ENCODE measurements at places on chromosomes 3 and 15. TPM values are rescaled to one million over a fixed set of nuclear protein-coding genes. Genes with fewer than 3 reads are reported as not detected.

The CCDC54 gene
- 3.8 TPM for polyA plus RNA-seq

The TOPAZ1 gene
- polyA plus RNA-seq = not detected

The GP9 gene
- 0.30 TPM for polyA plus RNA-seq

The CHRD gene
- polyA plus RNA-seq = 18.7 TPM

The GOLGA8R gene
- 8.3 TPM for polyA plus RNA-seq

DNA sequence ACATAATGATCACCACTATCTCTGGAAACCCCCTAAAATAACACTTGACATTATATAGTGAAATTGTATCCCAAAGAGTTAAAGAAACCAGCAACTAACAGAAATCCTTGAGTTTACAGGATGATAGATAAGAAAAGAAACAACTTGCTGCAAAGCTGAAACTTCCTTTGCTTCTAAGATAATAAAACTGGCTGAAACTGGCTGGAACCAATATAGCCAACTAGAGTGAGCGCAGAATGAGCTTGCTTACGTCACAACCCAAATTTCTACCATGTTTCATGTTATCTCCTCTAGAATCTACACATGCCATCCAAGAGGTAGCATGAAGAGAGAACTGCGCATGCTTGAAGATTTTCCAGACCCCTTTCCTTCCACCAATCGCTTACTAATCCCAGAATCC lies 83.8 kb upstream of the ACTC1 start:
- no peak for DNase-seq

GRCh38 chr3:119731560-119732343 lies 28.9 kb downstream of the CFAP91 start:
- no peak for DNase-seq

DNA sequence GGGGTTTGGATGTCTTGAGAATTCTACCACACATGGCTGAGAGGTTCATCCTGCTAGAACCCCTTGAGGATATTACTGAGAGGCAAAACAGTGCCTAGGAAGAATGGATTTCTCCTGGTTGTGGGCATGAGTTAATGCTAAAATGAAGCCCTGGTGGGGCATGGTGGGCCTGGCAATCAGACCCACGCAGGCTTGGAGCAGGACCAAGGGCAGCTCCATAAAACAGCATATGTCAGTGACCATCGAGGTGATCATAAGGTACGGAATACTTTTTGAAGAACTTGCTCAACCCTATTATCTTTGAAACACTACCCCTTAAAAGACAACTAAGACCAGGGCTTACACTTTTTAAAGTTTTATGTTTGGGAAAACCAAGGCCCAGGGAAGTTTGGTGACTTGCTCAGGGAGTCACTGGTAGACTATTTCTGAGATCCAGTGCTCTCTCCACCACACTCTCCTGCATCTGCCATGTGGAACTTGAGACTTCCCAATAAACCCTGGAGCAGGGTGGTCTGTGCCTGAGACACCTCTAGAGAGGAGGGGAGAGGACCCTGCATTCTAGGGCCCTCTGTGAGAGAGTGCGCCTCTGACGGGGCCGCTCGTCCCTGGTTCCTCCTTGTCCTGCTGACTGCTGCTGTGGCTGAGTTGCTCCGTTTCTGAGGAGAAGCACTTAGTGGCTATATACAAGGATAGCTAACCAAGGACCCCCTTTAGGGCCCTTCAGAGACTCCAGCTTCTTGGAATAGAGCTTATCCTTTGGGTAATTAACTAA lies 28.0 kb upstream of the TIMP4 start:
- DNase-seq = no peak

DNA sequence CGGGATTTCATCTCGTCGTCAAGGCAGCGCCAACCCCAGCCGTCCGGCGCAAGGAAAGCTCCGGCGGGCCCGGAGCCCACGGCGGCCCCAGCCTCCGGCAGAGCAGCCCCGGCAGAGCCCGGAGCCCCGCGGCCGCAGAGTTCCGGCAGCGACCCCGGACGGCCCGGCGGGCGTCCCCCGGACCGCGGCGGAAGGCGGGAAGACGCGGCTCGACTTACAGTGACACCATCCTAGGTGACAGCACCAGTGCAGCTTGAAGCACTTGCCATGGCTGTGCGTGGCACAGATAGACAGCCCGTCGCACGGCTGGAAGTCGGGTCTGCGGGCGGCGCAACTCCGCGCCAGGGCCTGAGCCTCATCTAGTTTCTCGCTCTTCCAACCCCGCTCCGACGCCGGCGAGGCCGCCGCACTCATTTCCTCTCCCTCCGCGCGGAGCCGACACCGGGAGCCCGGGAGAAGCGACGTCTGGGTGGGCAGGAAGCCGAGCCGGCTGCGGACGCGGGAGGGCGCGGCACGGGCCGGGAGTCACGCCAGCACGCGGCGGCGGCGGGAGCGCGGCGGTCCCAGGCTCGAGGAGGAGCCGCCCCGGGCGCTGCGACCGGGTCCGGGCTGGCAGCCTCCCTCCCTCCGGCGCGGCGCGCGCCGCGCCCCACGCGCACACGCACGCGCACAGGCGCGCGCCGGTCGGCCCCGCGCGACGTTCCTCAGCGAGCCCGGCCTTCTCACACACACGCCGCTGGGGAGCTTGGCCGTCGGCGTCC lies at the start of gene C3orf70:
C3orf70 (minus strand) TSS at position 651 of the 761 bp plus-strand sequence; CDS start at position 414, 237 bp downstream.
- DNase-seq = peak; percentile 80

DNA sequence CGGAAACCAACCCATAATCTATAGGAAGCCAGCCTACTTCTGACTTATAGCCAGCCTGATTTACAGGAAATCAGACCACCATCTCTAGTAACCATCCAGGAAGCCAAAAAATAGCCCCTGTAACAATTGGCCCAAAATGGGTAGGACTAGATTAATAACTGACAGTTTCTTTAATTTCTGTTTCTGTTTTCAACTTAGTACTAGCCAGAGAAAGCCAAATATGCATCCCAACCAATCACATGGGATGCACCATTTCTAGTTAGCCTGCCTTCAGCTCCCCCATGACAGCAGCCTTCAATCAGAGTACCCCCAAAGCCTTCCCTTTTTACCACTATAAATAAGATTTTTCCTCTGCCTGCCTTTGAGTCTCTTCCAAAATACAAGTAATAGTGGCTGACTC lies 239.1 kb upstream of the GADL1 start:
- no peak for DNase-seq

GRCh38 chr3:179438841-179439240 lies 12.4 kb downstream of the GNB4 start:
- DNase-seq = no peak

DNA sequence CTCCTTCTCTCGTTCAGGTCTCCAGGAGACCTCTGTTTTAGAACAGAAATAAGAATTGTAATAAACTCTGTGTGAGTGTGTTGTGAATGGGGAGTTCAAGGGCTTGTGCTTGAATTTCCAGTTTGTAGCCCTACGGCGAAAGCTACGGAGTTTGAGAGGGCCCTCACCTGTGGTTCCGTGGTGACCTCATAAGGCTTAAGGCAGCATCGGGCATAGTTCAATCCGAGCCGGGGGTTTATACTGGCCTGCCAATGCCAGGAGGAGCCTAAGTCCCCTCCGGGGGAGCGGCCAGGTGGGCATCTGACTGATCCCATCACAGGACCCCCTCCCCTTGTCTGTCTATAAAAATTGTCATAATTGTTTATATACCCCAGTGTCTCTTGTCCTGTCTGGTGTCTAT lies 43.7 kb downstream of the ZBTB11 start:
- no peak for DNase-seq

- DNase-seq = no peak
These were observed 105.4 kb upstream of the CCDC54 start for GRCh38 chr3:107271787-107272387.

GRCh38 chr15:68340726-68341671 lies 63.5 kb downstream of the FEM1B start:
- DNase-seq = no peak

DNA sequence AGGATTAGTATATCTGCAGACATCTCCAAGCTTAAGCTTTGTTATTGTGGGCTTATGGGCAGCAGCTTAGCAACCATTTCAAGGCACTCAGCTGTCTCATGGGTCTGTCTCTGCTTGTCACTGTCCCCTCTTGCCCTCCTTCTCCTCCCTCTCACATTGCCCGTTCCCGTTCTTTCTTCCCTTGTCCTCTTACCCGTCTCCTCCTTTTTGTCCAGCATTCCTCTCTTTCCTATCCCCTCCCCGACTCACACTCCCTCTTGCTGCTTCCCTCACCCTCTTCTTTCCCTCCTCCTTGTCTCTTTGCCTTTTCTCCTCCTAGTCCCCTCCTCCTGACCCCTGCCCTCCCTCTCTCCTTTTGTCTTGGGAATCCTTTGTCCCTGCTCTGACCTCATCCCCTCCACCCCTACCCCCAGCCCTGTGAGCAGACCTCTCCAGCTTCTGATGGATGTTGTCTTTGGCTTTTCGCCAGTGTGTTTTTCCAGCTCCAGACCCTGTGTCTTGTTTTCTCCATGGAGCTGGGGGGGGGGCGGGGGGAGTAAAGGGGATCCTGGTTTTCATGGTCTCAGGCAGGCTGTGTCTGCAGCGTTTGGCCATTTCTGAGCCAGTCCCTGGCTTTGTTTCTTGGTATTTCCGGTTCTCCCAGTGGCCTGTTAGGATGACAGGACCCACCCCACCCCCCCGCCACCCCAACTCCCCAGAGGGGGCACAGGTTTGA lies 47.9 kb upstream of the TRAK1 start:
- peak; percentile 73 for DNase-seq

- no peak for DNase-seq
These were observed 18.0 kb downstream of the SLC6A1 start for GRCh38 chr3:11010426-11011165.

DNA sequence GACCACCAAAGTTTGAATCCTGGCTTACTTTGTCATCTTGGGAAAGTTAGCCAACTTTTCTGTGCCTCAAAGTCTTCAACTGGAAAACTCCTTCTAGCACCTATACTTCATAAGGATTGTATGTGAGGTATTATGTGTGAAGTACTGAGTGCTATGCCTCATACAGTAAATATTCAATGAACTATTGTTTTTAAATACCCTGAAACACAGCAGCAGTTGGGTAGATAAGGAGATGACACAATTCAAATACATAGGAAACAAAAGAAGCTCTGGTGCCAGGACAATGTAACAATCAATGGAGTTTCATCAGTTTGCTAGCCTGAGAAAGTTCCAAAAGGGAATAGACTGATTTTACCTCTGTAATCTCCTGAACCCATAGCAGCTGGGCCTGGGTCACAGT lies 43.3 kb downstream of the TUBGCP4 start:
- DNase-seq = no peak

DNA sequence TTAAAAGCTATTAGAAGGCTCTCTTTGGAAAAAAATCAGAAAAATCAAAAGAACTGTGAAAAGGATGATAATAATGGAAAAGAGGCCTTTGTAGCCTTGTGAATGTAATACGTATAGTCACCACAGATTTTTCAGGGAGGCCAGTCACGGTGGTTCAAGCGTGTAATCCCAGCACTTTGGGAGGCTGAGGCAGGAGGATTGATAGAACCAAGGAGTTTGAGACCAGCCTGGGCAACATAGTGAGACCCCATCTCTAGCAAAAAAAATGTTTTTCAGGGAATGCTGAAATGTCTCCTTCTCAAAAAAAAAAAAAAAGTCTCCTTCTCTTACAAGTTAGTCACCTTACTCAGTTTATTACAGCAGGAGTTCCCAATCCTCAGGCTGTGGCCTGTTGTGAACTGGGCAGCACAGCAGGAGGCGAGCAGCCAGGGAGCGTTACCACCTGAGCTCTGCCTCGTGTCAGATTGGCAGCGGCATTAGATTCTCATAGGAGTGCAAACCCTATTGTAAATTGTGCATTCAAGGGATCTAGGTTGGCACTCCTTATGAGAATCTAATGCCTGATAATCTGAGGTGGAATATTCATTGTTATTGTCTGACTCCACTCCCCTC lies 15.9 kb downstream of the ARIH1 start:
- DNase-seq = no peak

DNA sequence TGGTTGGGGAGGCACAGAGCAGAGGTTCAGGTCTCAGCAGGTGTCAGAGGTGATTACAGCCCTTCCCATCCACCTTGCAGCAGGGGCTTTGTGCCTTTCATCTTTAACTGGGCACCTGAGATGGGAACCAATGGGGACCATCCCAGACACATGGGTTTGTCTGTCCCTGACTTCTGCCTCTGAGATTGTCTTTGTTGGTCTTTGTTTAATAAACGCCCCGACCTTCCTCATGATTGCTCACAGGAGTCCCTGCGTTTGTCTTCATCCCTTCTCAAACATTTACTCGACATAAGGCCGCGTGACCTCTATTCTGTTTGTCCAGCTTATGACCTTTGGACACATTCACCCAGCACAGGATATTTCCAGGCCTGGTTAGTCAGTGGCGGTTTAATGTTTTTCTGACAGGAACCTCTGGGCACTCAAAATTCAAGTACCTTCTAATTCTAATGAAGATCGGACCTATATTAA lies 5.9 kb downstream of the ZSCAN2 start:
- no peak for DNase-seq
